Esophagus mucosa (tissue), 1 donor: ENCODE measurements at places on chromosomes 16 and 17. TPM values are rescaled to one million over a fixed set of nuclear protein-coding genes. Genes with fewer than 3 reads are reported as not detected.

Gene ELOB
- total RNA-seq, result 310 TPM

Gene KLHL10
- total RNA-seq, result 0.32 TPM

Gene OTOA
- 0.04 TPM for total RNA-seq

Gene MAPK8IP3
- 16.3 TPM for total RNA-seq

Gene TBC1D3H
- not detected for total RNA-seq
